Heart left ventricle (tissue), 16 donors: ENCODE measurements at places on chromosomes 2 and 18. TPM values are rescaled to one million over a fixed set of nuclear protein-coding genes. Genes with fewer than 3 reads are reported as not detected.
A peak's percentile ranks its signal among the peaks of the same experiment; 100 is the strongest.

DNA sequence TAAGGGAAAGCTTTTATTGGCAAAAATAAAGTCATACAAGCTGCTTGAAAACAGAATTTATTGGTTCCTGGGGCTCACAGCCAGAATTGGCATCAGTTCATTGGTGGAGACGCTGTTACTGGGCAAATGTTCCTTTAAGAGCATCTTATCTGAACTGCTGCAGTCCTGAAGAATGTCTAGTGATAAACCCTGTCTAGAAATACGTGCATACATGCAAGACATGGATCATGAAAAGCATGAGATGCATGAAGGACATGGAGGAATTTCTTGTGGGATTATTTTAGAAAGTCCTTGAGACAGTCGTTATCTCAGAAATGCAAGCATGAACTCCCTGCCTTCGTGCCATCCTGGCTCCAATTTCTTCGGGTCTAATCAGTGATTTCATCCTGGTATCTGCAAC, 32.5 kb upstream of the FHOD3 start:
- DNase-seq: no peak

DNA sequence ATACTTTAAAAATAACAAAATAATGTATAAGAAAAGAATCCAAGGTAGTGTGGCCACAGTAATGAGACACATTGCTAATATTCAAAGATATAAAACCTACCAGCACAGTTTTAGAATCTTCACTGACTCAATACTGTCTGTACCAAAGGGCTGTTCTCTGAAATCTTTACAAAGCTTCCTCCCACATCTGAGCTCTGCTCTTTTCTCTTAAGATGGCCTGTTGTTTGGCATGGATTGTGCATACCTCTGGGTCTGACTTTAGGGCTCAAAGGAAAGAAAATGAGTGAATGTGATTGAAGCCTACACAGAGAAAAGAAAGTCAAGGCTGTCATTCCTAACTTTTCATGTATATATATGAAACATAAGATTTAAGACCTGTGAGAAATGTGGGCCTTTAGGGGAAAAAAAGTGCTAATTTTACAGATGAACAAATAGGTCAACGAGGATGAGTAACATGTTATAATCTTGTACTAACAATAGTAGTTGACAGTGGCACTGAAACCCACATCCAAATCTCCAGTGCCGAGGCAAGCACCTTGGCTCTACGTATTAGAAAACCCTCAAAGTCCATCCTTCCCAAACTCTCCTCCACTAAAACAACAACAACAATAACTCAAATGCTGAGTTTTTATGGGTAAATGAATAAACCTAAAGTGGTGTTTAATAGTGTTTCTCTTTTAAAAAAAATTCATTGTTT, 114.2 kb downstream of the ZNF521 start:
- DNase-seq: no peak

DNA sequence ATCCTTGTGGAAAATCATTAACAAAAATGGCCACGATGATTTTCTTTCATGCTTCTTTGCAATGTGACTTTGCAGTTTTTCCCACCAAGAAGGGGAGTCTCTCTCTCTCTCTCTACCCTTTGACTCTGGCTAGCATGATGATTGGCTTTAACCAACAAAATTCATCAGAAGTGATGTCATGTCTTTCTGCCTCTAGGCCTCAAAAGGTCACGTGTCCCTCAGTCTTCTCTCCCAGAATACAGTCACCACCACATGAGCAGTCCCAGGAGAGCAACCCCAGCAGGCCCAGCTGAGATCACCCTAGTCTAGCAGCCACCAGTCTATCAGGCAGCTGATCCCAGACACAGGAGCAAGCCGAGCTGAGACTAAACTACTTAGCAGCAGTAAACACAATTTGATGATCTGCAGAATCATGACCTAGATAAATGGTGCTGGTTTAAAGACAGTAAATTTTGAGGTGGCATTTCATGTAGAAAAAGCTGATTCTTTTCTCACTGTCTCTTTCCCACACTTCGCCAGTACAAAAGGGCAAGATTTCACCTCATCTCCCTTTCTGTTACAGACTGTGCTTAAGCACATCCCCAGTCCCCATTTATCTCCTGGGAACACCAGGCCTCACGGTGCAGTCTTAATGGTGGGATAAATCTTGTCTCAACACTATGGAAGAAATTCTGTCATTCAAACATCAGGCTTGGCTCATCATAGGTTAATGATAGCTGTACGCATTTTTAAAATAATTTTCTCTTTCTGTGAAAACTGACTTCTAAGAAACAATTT, 132.7 kb downstream of the SCG2 start:
- peak; percentile 60 for DNase-seq

DNA sequence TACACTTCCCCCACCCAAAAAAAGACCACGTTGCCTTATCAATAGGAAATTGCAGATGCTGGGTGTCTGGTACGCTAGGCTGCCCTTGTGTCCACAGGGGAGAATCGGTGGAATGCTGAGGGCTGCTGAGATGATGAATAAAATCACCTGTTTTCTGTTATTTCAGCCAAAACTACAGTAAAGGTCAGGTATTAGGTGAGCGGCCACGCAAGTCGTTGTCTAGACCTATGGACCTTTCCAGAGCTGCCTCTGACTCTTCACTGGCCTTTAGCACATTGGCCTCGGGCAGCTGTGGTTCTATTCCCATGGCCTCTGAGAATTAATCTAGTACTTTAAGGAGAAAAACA, 89.6 kb downstream of the MTCL1 start:
- DNase-seq: no peak

C1GALT1C1L gene
- 0.96 TPM for total RNA-seq
